ENCODE measurements at places on chromosomes 3 and 15.

DNA sequence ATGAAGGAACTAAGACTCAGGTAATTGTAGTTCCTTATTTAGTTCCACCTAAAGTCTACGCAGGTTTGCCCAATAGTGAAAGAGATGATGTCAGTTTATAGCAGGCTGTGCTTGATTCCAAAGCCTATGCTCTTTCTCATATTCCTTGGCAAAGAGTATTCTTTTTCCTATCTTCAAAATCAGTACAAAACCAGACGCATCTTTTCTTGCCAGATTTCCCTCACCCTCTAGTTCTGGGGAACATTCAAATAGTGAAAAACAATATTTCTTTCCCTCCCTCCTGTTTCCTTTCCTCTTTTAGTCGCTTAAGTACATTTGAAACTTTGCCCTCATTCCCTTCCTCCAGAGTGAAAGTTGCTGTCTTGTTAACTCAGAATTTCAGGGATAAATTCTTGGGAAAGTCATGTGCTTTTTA, 134.6 kb upstream of the PDZRN3 start:
- no peak for DNase-seq

GRCh38 chr15:88382482-88382983, 84.7 kb downstream of the MRPL46 start:
- peak; percentile 39 for DNase-seq

DNA sequence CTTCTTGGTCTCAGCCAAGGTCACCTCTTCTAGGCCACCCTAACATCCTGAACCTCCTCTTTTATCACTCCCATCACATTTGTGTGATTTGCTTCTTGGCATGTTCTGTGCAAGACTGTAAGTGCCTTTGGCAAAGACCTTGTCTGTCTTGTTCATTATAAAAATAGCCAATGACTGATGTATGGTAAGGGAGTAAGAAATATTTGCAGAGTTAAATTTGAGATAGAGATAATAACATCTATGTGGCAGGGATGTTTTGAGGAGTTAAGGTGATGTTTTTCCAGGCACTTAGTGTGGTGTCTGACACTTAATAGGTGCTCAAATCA, 202.3 kb downstream of the CADPS start:
- no peak for DNase-seq

DNA sequence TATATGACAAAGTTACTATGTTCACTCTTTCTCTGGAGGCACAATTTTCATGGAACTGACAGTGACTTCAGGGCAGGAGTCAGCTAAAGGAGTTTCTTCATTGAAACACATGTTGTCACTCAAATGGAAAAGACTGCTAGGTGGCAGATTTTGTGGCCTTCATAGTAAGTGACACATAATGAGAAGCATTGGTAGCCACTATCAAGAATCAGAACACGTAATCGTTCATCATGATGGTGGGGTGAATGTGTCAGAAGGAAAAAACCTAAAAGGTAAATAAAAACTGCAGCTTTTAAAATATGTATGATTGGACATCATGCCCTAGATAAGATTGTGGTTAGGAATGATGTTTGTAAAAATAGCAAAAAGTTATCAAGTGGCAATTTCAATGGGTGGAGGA, 1491.0 kb downstream of the SI start:
- no peak for DNase-seq

- no peak for DNase-seq
These were observed 5.7 kb downstream of the EXOSC7 start for GRCh38 chr3:44981751-44982150.

GRCh38 chr3:173439004-173439403, 41.5 kb downstream of the NLGN1 start:
- DNase-seq: no peak

DNA sequence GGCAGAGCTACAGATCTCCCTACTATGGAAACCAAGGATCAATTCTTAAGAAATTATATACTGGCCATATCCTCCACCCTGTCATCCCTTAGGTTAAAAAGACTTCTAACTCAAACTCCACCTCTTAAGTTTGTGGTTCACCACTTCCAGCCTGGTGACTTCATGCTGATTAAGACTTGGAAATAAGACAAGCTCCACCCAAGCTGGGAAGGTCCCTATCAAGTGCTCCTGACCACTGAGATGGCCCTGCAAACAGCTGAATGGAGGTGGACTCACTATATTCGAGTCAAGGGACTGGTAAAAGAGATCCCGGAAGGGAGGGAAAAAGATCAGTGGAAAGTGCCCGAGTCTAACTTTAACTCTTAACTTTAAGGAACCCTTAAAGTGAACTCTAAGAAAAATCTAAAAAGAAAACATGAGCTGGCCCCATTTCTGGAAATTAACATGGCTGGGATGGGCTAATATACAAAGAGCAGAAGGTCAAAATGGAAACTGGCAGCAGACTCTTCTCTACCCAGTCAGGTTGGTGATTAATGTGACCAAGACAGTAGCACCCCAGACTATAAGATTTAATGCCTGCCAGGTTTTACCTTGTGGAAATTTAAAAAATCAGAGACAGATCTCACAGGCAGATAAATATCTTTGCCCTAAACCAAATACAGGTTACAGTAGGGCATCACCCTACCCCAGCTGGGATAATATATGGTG, 43.9 kb downstream of the PPCDC start:
- DNase-seq: no peak

DNA sequence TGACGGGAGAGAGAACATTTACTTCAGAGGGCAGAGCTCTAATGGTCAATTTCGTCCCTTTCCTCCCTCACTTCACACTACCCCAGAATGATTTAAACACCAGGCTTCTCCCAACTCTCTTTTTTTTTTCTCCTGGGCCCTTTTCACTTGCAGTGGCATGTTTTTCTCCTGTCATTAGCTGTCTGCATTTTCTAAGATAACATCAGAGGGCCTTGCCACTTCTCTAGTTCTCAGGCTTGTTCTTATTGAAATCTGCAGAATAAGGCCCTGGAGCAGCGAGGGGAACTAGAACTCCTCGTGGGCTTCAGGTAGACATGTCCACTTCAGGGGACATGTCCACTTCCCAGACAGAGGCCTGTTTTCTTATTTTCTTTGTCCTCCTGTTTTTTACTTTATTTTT, 514.4 kb upstream of the TBL1XR1 start:
- no peak for DNase-seq

DNA sequence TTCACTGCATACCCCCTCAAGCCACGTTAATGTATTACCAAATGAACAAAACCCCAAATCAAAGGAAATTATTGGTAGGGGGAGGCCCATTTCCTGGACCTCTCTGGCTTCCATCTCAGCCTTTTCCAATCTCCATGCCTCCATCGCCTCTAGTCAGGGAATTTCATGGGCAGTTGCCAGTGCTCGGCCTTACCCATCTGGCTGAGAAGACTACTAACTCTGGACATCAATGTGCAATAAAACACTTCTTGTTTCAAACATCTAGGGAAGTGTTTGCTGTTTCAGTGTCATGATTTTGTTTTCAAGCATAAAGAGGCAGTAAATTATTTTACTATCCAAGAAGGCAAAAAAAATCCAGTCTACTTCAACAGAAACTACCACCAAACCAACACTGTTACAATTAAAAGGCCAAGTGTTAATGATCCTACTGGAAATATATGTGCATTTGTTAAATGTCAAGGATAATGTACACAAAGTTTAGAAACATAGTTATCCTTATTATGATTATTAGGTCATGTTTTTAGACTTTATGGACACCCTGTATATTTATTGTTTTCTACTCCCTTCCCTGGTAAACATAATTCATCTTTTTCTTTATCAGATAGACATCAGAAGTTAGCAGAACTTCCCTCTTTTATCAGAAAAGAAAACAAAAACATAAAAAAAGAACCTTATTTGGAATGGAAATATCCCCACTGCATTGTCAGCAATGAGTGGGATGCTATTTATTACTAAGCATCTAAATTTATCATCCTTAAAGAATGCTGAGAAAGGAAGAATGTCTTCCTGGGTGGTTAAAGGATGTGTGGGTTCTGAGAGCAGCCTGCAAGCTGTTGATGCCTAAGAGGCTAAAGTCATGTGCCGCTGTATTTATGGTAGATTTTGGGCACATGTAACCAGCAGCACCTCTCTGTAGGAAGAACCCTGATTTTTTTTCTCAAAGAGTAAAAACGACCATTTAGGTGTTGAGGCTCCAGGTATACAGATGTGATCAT, 15.2 kb downstream of the LDHAL6B start:
- peak; percentile 70 for DNase-seq

DNA sequence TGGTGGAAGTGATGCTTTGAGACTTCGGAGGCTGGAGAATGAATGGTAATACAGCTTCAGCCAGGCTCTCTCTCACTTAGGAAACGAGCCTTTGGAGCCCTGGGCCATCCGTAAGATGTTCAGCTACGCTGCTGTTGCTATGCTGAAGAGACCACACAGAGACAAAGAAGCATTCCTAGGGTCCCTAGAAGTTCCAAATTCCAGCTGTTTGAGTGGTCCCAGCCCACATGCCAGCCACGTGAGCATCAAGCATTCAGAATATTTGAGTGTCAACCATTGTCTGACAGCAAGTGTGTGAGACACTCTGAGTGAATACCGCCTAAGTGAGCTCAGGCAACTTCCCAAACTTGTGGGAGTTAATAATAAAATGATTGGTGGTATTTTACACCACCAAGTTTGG, 212.9 kb downstream of the CD47 start:
- no peak for DNase-seq

DNA sequence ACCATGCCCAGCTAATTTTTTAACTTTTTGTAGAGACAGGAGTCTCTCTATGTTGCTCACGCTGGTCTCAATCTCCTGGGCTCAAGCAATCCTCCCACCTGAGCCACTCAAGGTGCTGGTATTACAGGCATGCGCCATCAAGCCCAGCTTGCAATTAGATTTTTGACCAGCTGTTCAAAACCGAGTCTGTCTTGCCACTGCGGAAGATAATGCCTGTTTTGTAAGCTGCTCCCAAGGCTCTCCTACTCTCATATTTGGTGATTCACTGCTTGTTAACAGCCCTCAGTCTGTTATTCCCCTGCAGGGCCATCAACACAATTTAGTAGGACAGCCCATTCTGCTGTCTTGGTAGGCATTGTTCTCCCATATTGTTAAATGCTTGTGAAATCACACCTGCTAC, 17.8 kb upstream of the MCCC1 start:
- no peak for DNase-seq

DNA sequence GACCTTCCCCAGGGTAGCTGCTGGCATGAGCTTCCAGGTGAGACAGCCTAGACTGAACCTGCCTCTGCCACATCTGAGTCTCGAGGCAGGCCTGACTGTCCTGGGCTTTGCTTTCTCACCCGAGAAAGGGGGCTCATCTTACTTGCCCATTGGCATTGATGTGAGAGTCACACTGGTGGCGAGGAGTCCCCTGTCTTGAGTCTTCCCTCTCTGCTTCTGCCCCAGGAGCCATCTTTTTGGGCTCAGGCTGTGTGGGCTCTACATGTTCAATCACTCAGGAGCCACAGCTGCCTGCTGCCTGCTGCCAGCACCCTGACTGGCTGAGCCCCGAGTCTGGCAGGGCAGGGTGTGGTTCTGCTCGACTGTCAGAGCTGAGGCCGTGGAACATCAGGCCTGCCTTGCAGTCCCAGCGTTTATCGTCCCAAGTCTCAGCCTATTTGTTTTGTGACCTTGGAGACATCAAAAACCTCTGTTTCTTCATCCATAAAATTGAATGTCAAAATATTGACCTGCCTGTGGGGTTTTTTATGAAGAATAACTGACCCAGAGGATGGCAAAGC, 132.5 kb downstream of the DNAJB8 start:
- no peak for DNase-seq

DNA sequence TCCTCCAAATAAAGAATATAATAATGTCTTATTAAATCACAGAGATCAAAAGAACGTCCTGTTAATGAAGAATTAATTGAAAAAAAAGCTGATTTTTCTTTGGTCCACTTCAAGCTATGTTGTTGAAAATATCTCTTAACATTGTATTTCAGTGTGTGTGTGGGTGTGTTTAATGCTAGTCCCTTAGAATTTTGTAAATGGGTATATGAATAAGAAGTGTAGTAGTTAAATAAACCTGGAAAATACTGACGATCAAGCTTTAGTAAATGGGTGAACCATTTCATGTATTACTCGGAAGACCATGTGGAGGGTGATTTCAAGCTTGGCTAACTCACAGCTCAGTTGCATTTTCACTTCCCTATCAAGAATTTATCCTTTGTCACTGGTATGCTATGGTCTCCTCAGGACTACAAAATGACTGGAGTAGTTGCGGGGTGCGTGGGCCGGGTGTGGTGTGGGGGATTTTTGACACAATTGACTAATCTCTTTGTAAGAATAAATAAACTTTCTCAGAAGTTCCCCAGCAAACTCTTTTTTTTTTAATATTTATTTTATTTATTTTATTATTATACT, 586.4 kb downstream of the GRM7 start:
- no peak for DNase-seq

DNA sequence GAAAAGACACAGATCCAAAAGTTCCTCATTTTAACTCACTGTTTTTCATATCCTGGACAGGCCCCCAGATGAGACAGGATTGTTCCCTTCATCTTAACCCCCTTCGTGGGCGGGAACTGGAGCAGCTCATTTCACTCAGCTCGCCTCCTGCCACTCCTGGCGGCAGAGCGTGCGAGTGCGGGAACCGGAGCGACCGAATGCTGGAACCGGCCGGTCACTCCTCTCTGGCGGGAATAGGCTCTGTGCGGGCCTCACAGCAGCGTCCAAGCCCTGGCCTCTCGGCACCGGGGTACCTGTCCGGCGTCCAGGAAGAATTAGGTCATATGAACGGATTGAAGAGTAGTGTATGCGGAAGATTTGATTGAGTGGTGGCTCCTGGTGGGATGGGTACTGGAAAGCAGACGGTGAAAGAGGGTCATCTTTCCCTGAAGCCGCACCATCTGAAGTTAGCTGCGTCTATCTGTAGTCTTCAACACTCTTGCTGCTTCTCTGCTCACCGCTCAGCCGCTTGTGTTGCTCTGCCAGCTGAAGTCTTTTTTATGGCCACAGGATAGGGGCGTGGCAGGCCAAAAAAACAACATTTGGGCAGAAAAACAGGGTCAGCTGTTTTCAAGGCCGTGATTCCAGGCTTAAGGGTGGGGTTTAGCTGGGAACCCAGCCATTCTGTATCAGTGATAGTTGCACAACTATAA, 42.3 kb upstream of the FXR1 start:
- no peak for DNase-seq

- no peak for DNase-seq
These were observed 114.2 kb upstream of the ICE2 start for GRCh38 chr15:60593170-60593478.

- DNase-seq: no peak
These were observed 238.7 kb downstream of the CHST2 start for GRCh38 chr3:143358155-143358792.
